ENCODE measurements at places on chromosomes 11 and 22. TPM values are rescaled to one million over a fixed set of nuclear protein-coding genes. Genes with fewer than 3 reads are reported as not detected.

GRCh38 chr11:65496304-65497140 is 2.3 kb upstream of the MALAT1 start:
- peak overlapping the region; percentile 55 for H3K4me3 ChIP-seq
- peak overlapping the region; percentile 27 for H3K27ac ChIP-seq
- no peak for DNase-seq
- peaks cover 4% of the 10 kb centered on the region for H3K36me3 ChIP-seq
- H3K27me3 ChIP-seq: no peaks in the 10 kb centered on the region
- peaks cover 14% of the 10 kb centered on the region for H3K4me1 ChIP-seq

- H3K36me3 ChIP-seq: no peaks in the 10 kb centered on the region
- H3K4me3 ChIP-seq: no peak overlapping the region
- peaks cover 4% of the 10 kb centered on the region for H3K4me1 ChIP-seq
- H3K27me3 ChIP-seq: no peaks in the 10 kb centered on the region
- DNase-seq: no peak
Measured at GRCh38 chr11:36753960-36754359, 155.9 kb upstream of the RAG2 start.

DNA sequence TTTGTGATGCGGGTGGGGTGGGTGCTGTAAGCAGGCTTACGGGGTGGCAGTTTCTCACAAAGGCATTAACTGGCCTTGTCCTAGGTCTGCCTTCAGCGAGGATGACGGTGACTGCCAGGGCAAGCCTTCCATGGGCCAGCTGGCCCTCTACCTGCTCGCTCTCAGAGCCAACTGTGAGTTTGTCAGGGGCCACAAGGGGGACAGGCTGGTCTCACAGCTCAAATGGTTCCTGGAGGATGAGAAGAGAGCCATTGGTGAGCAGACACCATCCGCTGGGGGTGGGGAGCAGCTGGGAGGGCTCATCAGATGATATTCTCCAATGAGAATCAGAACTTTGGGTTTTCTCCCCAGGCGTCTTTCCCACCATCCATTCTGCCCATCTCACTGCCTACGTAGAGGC is 5.8 kb downstream of the TCN2 start:
- peaks cover 6% of the 10 kb centered on the region for H3K4me1 ChIP-seq
- H3K27me3 ChIP-seq: no peaks in the 10 kb centered on the region
- no peak for DNase-seq
- H3K27ac ChIP-seq: no peak overlapping the region

GRCh38 chr22:38273135-38273826 is 471 bp upstream of the TMEM184B start:
- H3K4me3 ChIP-seq: peak overlapping the region; percentile 30
- no peaks in the 10 kb centered on the region for H3K27me3 ChIP-seq
- H3K4me1 ChIP-seq: peaks cover 21% of the 10 kb centered on the region
- H3K27ac ChIP-seq: no peak overlapping the region

DNA sequence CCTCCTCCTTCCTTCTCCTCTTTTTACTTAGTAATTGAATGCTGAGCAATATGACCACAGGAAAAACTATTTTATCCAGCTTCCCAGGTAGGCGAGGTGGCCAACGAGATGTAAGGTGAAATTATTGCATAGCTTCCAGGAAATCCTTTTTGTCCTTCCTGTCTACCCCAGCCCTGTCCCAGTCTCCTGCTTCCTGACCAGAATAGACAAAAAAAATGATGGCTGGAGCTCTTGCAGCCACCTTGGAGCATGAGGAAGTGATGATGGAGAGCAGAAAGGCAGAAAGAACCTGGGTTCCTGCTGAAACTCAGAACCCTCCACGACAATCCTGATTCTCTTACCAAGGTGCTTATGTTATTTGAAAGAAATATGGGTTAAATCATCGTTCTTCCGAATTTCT is 33.9 kb downstream of the DUSP8 start:
- H3K4me3 ChIP-seq: no peak overlapping the region
- H3K27ac ChIP-seq: no peak overlapping the region
- peaks cover 9% of the 10 kb centered on the region for H3K27me3 ChIP-seq
- no peak for DNase-seq
- H3K36me3 ChIP-seq: no peaks in the 10 kb centered on the region

DNA sequence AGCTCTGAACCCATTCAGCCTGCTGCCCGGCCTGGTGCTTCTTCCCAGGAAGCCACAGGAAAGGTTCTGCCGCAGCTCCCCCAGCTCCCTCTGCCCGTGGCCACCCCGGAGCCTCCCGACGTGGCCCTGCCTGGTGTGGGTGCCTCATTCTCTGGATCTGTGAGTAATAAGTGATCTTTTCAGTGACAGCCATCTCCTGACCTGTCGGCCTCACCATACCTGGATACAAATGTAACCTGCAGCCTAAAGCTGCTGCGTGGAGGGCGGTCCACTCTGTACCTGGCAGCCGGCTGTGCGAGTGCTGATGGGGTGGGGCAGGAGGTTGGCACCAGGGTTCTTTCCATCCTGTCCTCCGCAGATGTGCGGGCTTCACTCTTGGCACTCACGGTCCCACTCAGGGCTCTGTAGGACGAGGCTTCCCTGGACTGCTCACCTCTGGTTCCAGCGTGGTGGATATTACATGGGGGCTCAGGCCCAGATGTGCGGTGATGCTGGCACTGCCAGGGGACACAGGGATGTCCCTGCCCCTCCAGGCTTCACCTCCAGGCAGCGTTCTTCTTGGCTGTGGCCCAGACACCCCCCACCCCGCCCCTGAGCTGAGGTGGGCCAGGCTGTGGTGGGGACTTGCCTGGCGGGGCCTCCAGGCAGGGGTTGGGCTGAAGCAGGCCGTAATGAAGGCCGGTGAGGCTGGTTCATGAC is 748.5 kb downstream of the BRD1 start:
- H3K4me3 ChIP-seq: no peak overlapping the region
- no peaks in the 10 kb centered on the region for H3K36me3 ChIP-seq
- no peaks in the 10 kb centered on the region for H3K27me3 ChIP-seq
- H3K4me1 ChIP-seq: no peaks in the 10 kb centered on the region

GRCh38 chr11:134412203-134413042 is at the start of gene B3GAT1:
Gene B3GAT1 (minus strand): TSS chr11:134412242. CDS start chr11:134387659, 24,583 bp downstream.
- peaks cover 21% of the 10 kb centered on the region for H3K4me1 ChIP-seq
- peak within 1 kb of the TSS; percentile 62 for H3K4me3 ChIP-seq
- H3K36me3 ChIP-seq: no peaks in the 10 kb centered on the region
- DNase-seq: no peak
- no peaks in the 10 kb centered on the region for H3K27me3 ChIP-seq

GRCh38 chr11:30921811-30922210 is 335.7 kb upstream of the MPPED2 start:
- DNase-seq: no peak
- no peak overlapping the region for H3K27ac ChIP-seq
- no peaks in the 10 kb centered on the region for H3K36me3 ChIP-seq
- no peaks in the 10 kb centered on the region for H3K4me1 ChIP-seq
- H3K27me3 ChIP-seq: no peaks in the 10 kb centered on the region

GRCh38 chr11:13862845-13863392 is 99.6 kb upstream of the SPON1 start:
- H3K27me3 ChIP-seq: no peaks in the 10 kb centered on the region
- no peak overlapping the region for H3K27ac ChIP-seq
- H3K4me1 ChIP-seq: no peaks in the 10 kb centered on the region
- no peak for DNase-seq

GRCh38 chr11:83600661-83601060 is 314.5 kb upstream of the CCDC90B start:
- no peak overlapping the region for H3K27ac ChIP-seq
- DNase-seq: no peak
- no peaks in the 10 kb centered on the region for H3K36me3 ChIP-seq
- no peaks in the 10 kb centered on the region for H3K4me1 ChIP-seq
- no peaks in the 10 kb centered on the region for H3K27me3 ChIP-seq
- no peak overlapping the region for H3K4me3 ChIP-seq

DNA sequence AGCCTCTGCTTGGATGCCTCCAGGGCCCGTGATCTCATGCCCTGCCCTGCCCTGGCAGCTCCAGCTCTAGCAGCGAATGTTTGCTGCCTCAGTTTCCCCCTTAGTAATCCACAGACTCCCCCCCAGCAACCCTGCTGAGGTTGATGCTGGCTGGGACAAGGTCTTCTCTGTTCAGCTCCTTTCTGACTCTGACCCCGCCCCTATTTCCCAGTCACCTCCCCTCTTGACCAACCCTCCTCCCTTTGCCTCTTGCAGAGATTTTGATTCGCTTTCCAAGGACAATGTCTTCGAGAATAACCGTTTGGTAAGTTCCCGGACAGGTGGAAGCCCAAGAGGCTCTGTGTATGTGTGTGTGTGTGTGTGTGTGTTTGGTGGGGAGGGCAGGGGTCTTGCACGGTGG is 5.6 kb downstream of the MICALL1 start:
- no peaks in the 10 kb centered on the region for H3K4me1 ChIP-seq
- H3K27ac ChIP-seq: no peak overlapping the region
- no peak overlapping the region for H3K4me3 ChIP-seq
- no peak for DNase-seq
- H3K36me3 ChIP-seq: peaks cover 11% of the 10 kb centered on the region

DNA sequence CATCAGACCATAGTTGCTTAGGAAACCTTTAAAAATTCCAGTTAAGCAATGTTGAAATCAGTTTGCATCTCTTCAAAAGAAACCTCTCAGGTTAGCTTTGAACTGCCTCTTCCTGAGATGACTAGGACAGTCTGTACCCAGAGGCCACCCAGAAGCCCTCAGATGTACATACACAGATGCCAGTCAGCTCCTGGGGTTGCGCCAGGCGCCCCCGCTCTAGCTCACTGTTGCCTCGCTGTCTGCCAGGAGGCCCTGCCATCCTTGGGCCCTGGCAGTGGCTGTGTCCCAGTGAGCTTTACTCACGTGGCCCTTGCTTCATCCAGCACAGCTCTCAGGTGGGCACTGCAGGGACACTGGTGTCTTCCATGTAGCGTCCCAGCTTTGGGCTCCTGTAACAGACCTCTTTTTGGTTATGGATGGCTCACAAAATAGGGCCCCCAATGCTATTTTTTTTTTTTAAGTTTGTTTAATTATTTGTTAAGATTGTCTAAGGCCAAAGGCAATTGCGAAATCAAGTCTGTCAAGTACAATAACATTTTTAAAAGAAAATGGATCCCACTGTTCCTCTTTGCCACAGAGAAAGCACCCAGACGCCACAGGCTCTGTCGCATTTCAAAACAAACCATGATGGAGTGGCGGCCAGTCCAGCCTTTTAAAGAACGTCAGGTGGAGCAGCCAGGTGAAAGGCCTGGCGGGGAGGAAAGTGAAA is 73.4 kb downstream of the NCAPD3 start:
- no peaks in the 10 kb centered on the region for H3K4me1 ChIP-seq
- H3K36me3 ChIP-seq: peaks cover 23% of the 10 kb centered on the region
- no peak for DNase-seq
- no peak overlapping the region for H3K27ac ChIP-seq

DNA sequence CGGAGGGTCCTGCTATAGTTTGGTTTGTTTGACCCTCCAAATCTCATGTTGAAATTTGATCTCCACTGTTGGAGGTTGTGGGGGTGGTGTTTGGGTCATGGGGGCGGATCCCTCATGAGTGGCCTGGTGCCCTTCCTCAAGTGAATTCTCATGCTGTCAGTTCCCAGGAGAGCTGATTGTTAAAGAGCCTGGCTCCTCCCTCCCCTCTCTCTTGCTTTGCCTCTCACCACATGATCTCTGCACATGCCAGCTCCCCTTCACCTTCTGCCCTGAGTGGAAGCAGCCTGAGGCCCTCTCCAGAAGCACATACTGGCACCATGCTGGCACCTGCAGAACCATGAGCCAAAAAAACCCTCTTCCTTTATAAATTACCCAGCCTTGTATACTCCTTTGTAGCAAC is 7.1 kb downstream of the TSPAN18 start:
- H3K36me3 ChIP-seq: no peaks in the 10 kb centered on the region
- peaks cover 54% of the 10 kb centered on the region for H3K27me3 ChIP-seq
- H3K4me3 ChIP-seq: no peak overlapping the region

DNA sequence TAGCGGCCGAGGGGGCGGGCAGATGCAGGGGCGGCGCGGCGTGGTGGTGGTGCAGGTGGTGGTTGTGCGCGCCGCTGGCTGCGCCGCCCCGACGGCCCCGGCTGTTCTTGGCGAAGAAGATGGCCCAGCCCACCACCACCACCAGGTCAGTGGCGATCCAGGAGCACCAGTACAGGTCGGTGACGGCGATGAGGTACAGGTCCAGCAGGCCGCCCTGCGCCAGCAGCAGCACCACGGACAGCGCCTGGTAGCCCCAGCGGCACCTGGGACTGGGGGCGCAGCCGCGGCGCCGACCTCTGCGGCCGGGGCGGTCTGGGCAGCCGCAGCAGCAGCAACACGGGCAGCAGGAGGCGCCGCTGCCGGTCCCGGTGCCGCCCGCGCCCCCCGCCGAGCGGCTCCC is 879 bp downstream of the TMEM121B start:
- H3K27ac ChIP-seq: no peak overlapping the region
- H3K4me1 ChIP-seq: peaks cover 17% of the 10 kb centered on the region
- H3K27me3 ChIP-seq: peaks cover 4% of the 10 kb centered on the region
- DNase-seq: peak; percentile 93
- peak overlapping the region; percentile 64 for H3K4me3 ChIP-seq

GRCh38 chr11:75402002-75402773 is 2.9 kb downstream of the RPS3 start:
- H3K27ac ChIP-seq: peak overlapping the region; percentile 0
- H3K36me3 ChIP-seq: peaks cover 49% of the 10 kb centered on the region
- DNase-seq: no peak
- no peaks in the 10 kb centered on the region for H3K27me3 ChIP-seq
- H3K4me3 ChIP-seq: peak overlapping the region; percentile 86
- H3K4me1 ChIP-seq: no peaks in the 10 kb centered on the region

DNA sequence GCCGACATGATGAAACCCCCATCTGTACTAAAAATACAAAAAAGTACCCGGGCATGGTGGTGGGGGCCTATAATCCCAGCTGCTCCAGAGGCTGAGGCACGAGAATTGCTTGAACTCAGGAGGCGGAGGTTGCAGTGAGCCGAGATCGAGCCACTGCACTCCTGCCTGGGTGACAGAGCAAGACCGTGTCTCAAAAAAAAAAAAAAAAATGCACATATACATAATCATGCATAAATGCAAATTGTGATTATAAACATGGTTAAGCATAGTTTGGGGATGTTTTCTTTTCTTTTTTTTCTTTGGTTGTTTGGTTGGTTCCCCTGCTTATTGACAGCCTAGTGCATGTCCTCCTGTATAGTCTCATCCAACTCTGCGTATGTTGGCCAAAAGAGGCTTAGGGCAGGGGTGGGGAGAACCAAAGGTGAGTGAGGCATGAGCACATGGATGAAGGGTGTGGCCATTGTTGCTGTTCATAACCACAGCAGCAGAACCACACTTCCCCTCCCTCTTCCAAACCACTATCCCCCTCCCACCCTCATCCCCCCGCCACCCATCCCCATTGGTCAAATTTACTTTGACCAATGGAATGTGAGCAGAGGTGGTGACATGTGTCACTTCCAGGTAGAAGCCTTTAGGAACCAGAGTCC is 6.9 kb upstream of the VPS37C start:
- no peaks in the 10 kb centered on the region for H3K4me1 ChIP-seq
- no peaks in the 10 kb centered on the region for H3K27me3 ChIP-seq
- no peak overlapping the region for H3K27ac ChIP-seq
- DNase-seq: no peak
- no peak overlapping the region for H3K4me3 ChIP-seq
- no peaks in the 10 kb centered on the region for H3K36me3 ChIP-seq

GRCh38 chr11:3022300-3022967 is 30.3 kb upstream of the NAP1L4 start:
- H3K4me3 ChIP-seq: no peak overlapping the region
- peaks cover 36% of the 10 kb centered on the region for H3K36me3 ChIP-seq
- no peaks in the 10 kb centered on the region for H3K27me3 ChIP-seq

Gene INS
- total RNA-seq: not detected

Gene UBQLNL
- not detected for total RNA-seq

Gene NTM
- 20.0 TPM for total RNA-seq

Gene ANKK1
- total RNA-seq: not detected

Gene LRRC4C
- total RNA-seq: 2.2 TPM

Gene IFITM10
- total RNA-seq: 0.23 TPM

Gene UBE2L6
- total RNA-seq: 67.8 TPM

Gene KLHDC7B
- total RNA-seq: not detected

Gene KCNQ1OT1
- total RNA-seq: 1.2 TPM

Gene PRR14L
- total RNA-seq: 98.6 TPM
